ENCODE measurements at places on chromosomes 7 and 10.
A peak's percentile ranks its signal among the peaks of the same experiment; 100 is the strongest.

DNA sequence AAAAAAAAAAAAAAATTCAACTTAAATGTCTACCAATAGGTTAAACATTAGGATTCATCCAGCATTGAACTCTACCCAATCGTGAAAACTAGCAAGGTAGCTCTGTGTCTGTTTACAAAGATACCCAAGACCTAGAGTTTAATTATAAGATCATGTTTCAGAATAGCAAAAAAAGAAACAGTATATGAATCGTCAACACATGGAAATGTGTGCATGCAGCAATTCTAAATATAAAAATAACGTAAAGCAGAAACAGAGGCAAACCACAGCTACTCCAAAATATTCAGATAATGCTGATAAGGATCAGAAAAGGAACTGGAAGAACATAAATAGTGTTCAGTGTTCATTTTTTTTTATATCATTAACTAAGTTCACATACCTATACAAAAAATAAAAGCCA is 68.7 kb downstream of the AFAP1L2 start:
- no peak for DNase-seq

- no peak for DNase-seq
These were observed 106.4 kb upstream of the CARD11 start for GRCh38 chr7:3150027-3150426.

- DNase-seq: no peak
These were observed 41.2 kb downstream of the COL13A1 start for GRCh38 chr10:69842882-69843281.

DNA sequence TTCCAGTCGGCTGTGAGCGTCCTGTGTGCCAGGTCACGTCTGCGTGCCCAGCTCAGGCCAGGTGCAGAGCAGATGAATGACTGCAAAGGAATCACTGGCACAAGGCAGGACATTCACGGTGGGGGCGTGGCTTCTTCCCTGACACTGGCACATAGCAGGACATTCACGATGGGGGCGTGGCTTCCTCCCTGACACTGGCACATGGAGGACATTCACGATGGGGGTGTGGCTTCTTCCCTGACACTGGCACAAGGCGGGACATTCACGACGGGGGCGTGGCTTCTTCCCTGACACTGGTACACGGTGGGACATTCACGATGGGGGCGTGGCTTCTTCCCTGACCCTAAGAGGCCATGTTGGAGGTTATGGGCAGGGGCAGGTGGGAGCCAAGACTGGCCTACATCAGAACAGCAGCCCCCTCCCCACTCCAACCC is 64.3 kb downstream of the MYL10 start:
- DNase-seq: peak; percentile 20

GRCh38 chr7:94129443-94130140 is 125.4 kb upstream of the BET1 start:
- DNase-seq: no peak

DNA sequence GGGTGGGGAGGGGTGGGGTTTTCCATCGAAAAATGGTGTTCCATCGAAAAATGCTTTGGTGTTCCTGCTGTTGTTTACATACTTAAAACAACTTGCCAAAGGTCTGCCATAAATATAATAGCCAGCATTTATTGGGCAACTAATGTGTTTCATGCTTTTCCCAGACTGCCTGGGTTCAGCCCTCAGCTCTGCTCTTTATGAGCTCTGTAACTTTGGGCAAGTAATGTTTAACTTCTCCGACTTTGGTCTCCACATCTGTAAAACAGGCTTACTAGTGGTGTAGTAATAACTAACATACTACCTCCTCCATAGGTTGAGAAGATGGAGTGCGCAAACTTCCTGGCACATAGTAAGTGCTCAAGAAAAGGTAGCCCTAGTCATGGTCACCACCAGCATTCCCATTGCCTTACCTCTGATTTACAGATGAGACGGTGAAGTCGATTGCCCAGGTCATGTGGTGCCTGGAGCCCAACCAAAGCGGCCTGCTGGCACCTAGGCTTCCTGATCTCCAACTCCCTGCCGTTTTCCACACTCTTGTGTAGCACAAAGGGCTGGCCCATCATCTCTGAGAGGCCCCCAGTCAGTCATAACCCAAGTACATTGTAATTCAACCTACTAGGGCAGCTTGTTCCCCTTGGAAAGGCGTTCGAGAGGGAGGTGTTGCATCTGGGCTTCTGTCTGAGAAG is 8.9 kb downstream of the ZMIZ1 start:
- no peak for DNase-seq

DNA sequence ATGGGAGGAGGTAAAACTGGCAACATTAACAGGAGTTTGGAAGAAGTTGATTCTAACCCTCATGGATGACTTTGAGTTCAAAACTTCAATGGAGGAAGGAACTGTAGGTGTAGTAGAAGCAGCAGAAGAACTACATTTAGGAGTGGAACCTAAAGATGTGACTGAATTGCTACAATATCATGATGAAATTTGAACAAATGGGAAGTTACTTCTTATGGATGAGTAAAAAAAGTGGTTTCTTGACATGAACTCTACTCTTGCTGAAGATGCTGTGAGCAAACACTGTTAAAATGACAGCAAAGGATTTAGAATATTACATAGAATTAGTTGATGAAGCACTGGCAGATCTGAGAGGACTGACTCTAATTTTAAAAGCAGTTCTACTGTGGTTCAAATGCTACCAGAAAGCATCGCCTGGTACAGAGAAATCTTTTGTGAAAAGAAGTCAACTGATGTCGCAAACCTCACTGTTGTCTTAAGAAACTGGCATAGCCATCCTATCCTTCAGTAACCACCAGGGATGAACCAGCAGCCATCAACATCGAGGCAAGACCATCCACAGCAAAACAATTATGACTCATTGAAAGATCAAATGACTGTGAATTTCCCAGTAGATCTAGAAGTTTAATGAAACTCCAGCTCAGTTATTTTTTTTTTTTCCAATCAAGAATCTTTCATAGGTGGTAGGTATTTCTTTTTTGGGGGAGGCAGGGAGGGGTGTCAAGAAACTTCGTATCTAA is 20.8 kb downstream of the BRAF start:
- no peak for DNase-seq

DNA sequence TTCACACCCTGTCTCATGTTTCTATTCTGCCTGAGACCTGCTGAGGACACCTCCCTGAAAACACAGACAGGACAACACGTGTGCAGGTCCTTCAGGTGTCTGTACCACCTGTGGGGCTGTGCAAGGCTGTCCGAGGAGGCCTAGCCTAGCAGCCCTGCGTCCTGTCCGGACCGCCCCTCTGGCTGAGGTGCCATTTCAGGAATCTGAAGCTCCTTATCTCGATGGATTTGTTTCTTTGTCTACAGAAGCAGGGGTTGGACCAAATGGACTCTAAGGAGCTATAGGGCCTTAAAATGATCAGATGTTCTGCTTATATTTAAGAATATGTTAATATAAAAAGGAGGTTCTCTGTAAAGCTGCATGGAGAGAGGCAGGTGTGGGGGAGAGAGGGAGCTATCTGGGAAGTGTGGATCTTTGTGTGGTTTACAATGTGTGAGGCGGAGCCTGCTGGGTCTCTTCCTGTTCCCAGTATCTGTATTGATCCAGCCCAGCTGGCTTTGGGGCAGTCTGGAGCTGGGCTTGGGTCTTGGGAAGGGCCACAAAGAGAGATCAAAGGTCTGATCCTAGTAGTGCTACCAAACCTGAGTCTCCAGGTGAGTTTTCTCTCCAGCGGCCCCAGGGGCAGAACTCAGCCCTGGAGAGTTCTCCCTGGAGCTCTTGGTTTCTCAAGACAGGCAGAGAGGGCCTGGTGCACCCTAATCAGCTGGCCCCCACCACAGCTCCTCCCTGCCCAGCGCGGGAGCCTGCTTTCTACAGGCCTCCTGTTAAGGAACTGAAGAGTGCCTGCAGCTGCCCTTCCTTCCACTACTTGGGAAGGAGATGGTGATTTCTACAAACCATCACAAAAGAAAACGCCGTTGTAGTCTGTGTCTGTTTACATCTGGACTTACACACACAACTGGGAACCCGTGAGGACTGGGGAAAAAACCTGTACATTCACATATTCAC is 3.4 kb upstream of the MNX1 start:
- no peak for DNase-seq

DNA sequence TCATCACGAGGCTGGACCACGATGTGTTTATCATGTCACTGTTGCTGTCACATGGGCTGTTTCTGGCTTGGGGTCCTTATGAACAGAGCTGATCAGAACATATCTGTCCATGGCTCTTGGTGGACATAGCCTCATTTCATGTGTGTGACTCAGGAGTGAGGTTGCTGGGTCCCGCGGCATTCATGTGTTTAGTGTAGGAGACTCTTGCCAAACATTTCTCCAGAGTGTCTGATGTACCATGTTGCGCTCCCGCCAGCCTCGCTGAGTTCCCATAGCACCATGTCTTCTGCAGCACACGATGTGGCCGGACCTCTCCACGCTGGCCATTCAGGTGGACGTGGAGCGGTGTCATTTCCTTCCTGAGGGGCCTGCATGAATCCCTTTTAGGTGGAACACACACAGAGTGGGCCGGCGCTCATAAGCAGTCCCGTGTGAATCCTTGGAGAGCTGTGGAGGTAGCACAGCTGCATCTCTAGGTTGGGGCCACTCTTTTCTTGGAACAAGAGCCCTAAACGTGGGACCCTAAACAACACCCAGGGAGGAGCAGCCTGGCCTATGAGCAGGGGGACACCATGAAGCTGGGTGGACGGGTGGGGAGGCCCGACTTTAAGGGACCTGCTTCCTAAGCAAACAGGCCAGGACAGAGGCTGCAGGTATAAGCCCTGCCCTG is 134.6 kb downstream of the LHPP start:
- no peak for DNase-seq

GRCh38 chr10:120012566-120012965 is 120.0 kb downstream of the SEC23IP start:
- no peak for DNase-seq

- no peak for DNase-seq
These were observed 236.4 kb upstream of the TMEM72 start for GRCh38 chr10:44674536-44675386.

DNA sequence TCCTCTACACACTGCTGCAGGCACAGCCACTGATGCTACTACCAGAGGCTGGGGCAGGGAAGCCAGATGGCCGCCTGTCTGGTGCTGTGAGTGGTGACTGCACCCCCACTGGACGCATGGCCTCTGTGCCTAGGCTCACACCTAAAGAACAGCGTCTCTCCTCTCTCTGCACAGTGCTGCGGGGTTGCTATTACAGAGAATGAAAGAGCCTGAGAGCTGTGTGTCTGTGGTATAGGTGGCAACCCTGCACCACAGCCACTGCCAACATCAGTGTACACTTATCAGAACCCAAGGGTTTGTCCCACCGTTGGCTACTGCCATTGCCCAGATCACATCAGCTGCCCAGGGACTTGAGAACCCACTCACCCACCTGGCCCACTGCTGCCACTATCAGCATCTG is 4.1 kb upstream of the IFIT2 start:
- DNase-seq: no peak

- no peak for DNase-seq
These were observed 137.6 kb downstream of the ADAM12 start for GRCh38 chr10:126250527-126251310.

DNA sequence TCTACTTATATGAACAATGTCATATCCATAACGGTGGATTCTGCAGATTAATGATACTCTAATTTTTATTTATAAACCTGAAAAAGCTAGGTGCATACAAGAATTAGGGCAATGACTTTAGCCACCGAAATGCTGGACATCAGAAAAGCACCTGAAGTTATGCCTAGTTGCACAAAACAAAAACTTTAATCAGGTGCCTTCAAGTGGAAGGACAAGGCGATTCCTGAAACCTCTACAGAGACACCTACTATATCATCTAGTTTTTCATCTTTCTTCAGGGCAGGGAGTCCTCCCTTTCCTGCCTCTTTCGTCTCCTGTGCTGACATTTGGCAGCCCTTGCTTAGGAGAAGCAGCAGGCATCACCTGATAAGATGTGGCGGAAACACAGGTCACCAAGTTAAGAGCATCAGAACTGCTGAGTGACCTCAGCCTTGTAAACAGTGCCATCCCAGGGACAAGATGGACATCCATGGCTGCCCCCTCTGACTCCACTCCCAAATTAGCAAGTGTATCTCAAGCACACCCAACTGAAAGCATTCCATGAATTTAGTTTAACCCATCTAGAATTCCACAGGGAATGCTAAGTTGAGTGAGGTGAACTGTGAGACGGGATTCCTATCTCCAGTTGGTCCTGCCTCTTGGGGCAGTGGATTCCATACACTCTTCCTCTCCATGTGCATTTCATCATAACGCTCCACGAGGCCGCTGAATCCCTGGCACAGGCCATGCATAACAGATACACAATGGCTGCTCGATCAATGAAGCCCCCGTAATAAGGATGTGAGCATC is 5.8 kb downstream of the ITPRIP start:
- no peak for DNase-seq

DNA sequence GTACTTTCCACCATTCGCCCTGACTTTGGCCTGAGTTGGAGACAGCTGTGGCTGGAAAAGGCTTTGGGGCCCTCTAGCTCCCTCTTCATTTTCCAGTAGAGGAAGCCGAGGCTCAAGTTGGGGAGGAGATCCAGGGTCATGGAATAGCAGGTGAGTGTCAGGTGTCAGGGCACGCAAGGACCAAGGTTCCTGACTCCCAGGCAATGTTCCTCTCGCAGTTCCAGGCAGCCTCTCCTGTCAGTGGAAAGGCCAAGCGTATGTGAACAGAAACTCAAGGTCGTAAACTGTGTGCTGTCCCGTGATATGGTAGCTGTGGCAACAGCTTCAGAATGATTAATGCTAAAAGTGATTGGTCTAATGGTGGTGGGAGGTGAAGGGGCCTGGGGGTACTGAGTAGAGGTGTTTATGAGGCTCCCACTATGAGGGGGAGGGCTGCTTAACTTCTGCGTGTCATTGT is 13.2 kb downstream of the ADAMTS14 start:
- DNase-seq: no peak

DNA sequence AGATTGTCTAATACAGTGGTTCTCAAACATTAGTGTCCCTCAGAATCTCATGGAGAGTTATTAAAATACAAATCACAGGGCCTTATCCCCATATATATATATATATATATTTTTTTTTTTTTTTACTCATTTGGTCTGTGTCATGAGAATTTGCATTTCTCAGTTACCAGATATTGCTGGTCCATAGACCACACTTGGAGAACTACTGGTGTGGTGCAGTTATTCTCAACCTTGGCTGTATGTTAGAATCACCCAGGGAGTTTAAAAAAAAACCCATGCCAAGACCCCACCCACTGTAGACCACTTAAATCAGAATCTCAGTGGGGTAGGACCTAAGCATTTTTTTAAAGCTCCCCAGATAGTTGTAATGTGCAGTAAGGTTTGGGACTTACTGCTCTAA is 179.9 kb downstream of the AUTS2 start:
- no peak for DNase-seq

DNA sequence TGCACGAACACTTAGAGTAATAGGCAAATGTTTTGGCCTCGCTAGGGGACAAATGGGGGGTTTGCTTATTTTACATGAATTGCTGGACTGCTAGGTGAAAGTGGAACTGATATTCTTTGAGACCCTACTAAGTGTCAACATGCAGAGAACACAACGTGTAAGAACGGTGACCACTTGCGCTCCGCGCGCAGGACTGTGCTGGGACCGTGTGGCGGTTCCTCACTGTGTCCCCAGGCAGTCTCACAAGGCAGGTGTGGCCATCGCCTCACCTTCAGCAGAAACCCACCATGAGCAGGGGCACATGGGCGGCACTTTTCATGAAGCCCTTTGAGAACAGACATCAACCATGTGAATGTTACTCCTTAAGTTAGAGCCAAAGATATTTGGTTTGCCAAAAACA is 27.2 kb downstream of the PTPRN2 start:
- no peak for DNase-seq
